ENCODE measurements at places on chromosomes 3 and 15.

DNA sequence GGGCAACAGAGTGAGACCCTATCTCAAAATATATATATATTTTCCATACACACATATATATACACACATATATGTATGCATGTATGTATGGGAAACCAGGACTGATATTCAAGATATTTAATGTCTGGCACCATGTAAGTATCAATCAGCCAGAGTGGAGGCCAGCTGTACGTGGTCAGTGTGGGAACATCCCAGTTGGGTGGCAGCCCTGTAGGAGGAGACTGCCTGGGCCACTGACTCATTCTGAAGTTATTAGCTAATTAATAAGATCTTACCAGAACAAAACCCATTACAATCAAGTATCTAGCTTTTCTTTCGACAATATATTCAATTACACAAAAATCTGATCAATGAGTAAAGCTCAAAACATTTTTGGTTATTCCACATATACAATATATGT, 85.1 kb upstream of the OCA2 start:
- DNase-seq, result no peak

DNA sequence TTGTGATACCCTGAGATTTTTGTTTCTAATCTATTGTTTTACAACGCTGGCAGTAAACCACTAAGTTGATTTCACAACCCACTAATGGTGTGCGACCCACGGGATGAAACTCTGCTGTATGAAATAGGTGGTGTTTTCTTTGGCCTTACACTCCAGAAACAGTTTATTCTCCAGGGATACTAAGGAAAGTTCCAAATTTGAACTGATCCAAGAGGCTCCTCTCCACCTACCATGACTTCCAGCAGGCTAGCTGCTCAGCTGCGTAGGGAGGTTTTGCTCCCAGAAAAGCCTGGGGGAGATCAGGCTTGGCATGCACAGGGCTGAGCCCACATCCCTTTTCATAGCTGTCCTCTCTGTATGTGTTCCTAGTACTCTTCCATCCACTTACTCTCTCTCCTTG, 71.5 kb downstream of the FAM174B start:
- DNase-seq, result no peak

GRCh38 chr3:192216067-192216466, 511.3 kb downstream of the FGF12 start:
- no peak for DNase-seq

DNA sequence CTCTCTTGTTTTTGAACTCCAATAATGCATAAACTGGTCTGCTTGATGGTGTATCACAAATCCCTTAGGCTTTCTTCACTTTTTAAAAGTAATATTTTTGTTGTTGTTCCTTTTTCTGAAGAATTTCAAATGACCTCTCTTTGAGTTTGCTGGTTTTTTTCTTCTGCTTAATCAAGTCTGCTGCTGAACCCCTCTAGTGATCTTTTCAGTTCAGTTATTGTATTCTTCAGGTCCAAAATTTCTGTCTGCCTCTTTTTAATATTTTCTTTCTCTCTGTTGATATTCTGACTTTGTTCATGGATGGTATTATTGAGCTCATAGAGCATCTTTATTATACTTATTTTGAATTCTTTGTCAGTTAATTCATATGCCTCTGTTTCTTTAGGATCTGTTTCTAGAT, 21.8 kb upstream of the CEP152 start:
- DNase-seq, result no peak

GRCh38 chr3:61894988-61895935, 333.9 kb downstream of the PTPRG start:
- no peak for DNase-seq

DNA sequence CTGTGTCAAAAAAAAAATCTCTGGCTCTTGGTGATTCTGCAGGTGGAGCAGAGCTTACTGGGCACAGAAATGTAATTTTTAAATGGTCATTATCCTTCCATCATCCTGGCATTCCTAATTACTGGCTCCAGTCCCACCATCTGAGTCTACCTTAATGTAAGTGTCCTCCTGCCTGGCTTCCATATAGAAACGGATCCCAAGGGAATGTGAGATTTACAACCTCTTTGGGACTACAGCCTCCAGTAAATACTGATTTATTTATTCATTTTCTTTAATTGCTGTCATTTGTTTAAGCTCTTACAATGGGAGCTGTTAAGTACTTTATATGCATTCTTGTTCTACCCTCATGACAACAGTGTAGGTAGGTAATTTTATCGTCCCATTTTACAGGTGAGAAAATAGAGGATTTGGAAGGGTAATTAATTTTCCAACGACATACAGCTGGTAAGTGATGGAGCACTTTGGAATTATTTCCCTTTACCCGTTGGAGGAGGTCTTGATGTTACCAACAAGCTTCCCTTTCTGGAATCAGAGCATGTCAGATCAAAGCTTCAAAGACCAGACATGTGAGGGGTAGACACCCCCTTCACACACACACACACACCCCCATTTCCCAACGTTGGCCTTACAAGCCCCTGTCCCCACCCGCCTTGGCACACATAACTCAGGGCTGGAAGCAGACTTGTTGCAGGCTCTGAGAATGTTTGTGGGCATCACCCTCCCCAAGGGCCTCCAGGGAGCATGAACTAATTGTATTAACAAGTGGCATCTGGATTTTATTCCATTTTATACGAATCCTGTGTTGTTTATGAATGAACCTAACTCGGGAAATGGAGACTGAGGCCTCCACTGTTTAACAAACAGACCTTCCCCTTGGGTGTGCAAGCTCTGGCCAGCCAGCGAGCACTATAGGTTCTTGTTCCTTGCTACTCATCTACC, 116.9 kb downstream of the ALDH1A2 start:
- no peak for DNase-seq

DNA sequence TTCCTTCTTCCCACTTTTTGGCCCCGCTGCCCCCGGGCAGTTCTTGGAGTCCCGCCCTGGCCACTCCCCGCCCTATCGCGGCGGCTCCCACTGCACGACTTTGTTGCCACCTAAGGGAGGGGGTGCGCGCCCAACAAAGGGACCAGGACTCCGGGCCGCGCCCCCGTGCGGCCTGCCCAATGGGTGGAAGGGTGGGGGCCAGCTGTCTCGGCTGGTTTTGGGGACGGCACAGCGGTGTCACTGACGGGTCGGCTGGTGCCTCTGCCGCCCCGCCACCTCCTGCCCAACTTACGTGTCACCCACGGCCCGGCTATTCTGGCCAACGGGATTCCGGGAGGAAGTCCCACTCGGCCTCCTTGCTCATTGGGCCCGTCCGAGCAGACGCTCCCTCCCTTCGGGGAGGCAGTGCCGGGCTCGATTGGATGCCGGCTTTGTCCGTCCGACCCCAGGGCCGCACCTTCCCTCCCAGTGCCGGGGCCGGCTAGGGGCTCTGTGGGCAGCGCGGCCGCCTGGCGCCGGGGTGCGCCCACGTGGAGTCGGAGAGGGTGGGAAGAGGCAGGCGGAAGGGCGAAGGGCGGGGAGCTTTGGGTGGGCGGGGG, at the start of gene GOLIM4:
Gene GOLIM4 (minus strand): TSS at position 314 of the 599 bp plus-strand sequence. CDS start 639 bp downstream, outside the sequence.
- DNase-seq, result peak; percentile 98

DNA sequence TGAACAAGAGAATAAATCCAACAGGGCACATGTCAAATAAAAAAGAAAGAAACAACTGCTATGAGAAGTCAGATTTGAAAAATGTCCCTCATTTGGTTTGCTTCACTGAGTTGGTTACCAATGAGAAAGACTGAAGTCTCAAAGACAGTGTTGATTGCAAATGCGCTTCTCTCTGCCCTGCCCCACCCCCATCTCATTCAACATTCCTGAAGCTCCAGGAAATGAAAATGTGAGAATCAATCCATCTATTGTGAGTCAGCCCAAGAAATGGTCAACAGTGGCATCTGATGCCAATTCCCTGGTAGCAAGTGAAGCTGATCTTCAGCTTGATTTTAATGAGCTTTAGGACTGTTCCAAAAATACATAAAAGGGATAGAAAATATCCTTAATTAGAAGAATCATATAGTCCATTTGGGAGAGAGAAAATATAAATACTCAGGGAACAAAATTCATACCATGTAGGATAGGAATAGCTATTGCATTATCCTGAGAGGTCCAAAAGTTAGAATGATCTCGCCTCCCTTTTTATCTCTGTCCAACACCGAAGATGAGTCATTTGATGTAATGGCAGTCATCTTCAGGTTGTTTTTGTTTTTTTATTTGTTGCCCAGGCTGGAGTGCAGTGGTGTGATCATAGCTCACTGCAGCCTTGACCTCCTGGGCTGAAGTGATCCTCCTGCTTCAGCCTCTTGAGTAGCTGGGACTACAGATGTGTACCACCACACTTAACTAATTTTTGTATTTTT, 200.3 kb upstream of the UMPS start:
- no peak for DNase-seq

GRCh38 chr3:136276049-136276755, 26.1 kb downstream of the PCCB start:
- no peak for DNase-seq

GRCh38 chr3:169085827-169086226, 577.7 kb downstream of the MECOM start:
- no peak for DNase-seq

GRCh38 chr3:117885011-117885441, 1149.6 kb downstream of the IGSF11 start:
- no peak for DNase-seq

All from cardiac septum (tissue), 1 donor.